Fibroblast of gingiva (primary cell): ENCODE measurements at places on chromosomes 1 and 21.

DNA sequence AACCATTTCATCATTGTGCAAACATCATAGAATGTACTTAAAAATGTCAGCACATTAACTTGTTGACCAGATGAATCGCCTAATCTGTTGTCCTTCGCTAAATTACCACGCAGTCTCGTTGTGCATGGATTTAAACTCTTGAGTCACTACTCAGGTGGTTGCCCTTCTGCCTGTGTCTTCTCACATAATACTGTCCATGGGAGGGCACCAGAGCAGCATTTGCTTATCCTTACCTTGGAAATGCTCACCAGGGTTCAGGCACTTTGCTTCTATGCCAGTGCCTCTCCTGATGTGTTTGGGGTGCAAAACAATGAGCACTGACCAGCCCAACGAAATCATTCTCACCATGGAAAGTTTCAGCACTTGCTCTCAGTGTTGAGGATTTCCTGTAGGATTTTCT, 559.9 kb downstream of the RWDD3 start:
- no peak for DNase-seq

DNA sequence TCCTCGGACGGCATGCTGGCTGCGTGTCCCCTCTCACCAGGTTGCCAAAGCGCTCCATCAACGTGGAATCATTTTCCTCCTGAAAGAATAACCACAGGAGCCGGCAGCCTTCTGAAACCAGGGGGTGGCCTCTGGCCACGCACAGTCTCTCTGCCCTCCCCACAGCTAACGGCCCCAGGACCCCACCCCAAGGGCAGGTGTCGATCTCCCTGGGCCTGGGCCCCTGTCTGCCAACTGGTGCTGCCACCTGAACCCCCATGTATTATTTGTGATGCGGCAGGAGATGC, 46.1 kb downstream of the KCNAB2 start:
- no peak for DNase-seq

DNA sequence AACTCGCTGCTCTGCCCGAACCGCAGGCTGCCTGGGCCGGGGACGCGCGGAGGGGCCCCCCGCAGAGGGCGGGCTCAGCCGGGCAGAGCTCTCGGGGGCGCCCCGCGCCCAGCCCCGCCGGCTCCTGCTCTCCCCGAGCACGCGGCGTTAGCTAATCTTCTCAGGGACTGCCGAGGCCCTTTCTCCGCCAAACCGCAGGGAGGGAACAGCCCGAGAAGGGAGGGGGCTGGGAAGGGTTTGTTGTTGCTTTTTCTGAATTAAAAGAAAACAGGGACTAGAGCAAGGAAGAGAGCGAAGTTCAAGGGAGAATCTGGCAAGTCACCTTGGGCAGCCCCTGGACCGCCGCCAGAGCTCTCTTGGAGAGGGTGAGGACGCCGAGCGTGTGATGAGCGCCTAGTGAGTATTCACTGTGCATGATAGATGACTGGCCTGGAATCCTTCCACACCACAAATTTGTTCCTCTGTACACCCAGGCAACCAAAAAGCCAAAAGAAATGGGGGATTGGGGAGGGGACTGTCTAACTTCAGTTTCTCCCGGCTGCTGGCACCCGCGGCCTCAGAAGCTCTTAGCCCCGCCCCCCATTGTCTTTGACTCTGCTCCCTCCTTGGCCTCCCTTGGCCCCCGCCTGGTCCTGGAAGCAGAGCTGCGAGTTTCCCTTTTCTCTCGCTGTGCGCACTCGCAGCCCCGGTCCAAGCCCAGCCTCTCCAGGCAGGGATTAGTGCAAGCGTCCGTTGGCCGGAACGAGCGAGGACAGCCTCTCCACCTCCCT, 19.7 kb upstream of the LMX1A start:
- peak; percentile 83 for DNase-seq

GRCh38 chr1:193799371-193799770, 613.0 kb upstream of the B3GALT2 start:
- DNase-seq, result no peak

DNA sequence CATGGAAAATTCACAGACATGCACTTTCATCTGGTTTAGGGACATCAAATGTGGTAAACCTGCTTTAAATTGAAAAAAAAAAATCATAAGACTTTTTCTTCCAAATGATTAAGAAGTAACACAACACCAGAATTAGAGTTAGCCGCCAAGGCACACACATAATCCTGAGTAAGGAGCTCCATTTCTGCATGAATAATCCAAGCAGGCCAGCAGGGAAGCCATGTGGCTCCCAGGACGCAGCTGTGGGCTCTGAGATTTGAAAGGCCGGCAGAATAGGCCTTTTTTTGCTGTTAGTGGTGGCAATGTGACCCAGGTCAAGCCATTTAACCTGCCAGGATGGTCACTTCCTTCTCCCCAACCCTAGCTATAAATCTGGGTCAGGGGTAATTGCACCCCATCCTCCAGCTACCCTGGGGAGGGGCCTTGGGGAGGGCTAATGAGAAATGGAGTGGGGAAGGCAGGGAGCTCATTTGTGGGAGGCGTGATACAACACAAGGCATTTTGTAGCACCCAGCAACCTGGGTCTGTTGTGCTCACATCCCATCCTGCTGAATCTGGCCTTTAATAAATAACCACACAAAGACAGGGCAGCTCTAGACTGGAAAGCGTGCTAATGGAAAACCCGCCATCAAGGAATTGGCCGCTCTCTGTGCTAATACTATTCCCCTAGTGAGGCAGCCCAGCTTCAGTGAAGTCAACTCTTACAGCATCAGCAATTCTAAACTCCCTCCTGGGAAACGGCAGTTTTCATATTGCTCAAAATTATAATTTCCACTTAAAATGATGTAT, 178.5 kb downstream of the RHOU start:
- no peak for DNase-seq

GRCh38 chr21:27359141-27359540, 392.3 kb upstream of the ADAMTS5 start:
- peak; percentile 59 for DNase-seq

DNA sequence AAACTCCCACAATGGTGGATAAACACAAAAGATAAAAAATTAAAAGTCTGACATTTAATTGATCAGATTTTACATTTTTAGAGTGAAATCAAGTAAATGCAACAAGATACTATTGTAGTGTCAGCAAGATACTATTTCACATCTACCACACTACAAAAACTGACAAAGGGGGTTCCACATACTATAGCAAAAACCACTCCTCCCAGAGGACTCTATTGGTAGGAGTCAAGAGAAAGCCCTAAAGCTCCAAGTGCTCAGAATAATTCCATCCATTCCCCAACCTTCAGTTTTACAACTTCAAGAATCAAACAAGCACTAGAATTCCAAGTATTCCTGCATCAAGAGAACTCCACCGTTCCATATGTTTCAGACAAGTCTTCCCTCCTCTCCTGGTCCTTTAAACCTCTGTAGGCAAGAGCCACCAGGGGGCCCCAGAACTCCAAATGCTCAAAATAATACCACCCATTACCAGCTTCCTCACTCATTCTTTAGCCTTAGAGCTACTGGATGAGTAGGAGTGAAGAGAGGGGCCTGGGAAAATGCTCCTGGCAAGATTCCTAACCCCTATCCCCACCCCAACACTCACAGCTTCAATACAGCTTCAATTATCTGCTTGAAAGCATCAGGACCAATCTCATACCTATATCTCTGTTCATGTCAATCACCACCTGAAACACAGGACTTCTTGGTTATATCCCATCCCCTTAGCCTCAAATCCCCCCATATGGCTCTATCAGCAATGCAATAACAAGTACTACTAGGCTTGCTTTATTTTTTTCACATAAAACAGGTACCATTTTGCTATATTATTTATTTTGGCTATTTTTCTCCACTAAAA, 9.9 kb downstream of the TOR1AIP2 start:
- DNase-seq, result peak; percentile 34

DNA sequence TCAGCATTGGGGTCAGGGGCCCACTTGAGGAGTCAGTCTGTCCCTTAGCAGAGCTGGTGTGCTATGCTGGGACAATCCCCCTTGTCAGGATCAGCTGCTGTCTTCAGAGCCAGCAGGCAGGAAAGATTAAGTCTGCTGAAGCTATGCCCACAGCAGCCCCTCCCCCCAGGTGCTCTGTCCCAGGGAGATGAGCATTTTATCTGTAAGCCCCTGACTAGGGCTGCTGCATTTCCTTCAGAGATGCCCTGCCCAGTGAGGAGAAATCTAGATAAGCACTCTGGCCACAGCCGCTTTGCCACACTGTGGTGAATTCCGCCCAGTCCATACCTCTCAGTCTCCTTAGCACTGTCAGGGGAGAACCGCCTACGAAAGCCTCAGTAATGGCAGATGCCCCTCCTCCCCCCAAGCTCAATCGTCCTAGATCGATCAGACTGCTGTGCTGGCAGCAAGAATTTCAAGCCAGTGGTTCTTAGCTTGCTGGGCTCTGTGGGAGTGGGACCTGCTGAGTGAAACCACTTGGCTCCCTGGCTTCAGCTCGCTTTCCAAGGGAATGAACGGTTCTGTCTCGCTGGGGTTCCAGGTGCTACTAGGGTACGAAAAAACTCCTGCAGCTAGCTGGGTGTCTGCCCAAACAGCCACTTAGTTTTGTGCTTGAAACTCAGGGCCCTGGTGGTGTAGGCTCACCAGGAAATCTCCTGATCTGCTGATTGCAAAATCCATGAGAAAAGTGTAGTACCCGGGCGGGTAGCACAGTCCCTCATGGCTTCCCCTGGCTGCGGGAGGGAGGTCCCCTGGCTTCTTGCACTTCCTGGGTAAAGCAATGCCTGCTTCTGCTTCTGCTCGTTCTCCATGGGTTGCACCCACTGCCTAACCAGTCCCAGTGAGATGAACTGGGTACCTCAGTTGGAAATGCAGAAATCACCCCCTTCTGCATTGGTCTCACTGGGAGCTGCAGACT, 25.1 kb upstream of the TP53BP2 start:
- DNase-seq, result no peak

- no peak for DNase-seq
Measured at GRCh38 chr1:91768786-91769725, 116.9 kb downstream of the TGFBR3 start.

GRCh38 chr1:188462837-188463236, 1634.1 kb downstream of the PLA2G4A start:
- no peak for DNase-seq

GRCh38 chr1:108047085-108047484, 82.1 kb upstream of the VAV3 start:
- no peak for DNase-seq

GRCh38 chr21:29726044-29726443, 213.8 kb downstream of the GRIK1 start:
- DNase-seq, result no peak

DNA sequence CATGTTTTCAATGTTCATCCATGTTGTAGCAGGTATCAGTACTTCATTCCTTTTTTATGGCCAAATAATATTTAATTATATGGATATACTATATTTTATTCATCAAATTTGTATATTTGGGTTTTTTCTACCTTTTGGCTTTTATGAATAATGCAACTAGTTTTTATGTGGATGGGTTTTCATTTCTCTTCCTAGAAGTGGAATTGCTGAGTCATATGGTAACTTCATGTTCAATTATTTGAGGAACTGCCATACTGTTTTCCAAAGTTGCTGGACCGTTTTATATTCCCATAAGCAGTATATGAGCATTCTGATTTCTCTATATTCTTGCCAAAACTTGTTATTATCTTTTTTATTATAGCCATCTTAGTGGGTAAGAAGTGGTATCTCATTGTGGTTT, 16.0 kb downstream of the CFAP57 start:
- DNase-seq, result no peak

DNA sequence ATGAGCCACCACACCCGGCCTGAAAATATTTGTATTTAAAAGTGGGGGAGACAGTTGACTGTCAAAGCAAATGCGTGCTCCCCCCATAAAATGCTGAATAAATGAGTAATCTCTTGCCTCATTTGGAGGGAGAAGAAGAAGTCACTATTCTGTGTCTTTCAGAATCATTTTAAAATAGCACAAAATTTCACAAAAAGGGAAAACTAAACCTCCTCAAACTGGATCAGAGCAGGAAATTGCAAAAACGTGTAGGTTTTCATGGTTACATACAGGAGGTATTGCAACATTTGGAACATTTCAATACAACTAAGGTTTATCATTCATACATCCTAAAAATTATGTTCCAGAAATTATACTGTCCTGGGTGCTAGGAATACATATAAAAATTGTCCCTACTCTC, 13.6 kb downstream of the MTF1 start:
- peak; percentile 41 for DNase-seq

DNA sequence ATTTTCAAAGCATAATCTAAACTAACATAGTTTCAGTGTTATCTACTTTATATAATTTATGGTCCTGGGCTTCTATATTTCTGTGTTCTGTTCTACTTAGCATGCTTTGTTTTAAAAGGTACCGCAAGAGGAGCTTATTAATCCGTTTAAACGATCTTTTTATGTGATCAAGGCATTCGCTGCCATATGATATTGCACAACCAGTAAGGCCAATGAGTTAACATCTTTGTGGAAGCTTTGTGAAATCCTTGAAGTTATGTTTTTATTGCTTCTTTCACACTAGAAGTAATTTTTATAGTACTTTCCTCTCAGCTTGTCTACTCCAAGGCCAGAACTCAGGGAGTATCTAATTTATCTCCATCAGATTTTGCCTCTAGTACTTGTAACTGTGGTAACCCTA, 8.9 kb downstream of the LRRC8C start:
- no peak for DNase-seq

DNA sequence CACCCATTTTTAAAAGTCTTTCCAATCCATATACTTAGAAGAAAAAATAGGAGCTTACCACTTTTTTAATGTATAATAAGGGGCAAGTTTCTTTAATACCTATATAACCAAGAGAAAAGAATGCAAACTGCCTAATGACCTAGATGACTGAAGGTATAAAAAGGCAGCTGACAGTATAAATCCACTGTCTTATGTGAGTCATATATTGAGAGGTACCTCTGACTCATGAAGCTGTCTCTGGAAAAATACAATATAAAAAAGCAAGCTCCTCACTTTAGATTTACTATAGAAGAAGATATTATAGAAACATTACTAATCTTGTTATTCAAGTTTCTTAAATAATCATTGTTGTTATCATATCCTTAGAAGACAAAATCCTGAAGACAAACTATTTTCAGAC, 144.2 kb downstream of the VAV3 start:
- no peak for DNase-seq

DNA sequence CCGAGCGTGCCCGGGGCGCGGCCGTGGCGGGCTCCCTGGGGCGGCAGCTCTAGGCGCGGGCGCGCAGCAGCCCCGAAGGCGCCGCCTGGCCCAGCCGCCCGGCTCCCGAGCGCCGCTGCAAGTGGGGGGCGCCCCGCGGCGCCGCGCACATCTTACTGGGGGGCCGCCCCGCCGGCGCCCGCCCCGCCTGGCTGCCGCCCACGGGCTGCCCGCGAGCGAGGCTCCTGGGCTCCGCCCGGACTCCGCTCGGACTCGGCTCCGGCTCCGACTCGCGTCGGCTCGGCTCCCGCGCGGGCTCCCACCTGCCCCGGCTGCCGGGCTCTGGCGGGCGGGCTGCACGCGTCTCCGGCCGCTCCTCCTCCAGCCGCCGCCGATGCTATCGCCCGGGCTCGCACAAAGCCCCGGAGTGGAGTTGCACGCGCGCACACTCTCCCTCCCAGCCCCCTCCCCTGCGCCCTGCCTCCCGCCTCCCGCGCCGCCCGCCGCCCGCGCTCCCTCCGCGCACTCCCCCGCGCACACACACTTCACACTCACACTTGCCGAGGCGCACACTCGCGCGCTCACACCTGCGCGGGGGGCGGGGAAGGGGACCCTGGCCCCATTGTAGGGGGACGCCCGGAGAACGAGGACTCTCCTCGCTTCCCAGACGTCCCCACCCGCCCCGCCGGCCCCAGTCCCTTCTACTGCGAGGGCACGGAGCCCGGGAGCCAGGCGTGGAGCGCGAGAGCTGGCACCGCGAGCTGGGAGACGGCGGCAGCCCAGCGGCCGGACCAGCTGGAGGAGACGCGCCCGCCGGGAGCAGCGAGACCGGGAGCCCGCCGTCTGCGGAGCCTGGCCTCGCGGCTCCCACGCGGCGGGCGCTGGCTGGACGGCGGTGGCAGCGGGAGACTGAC, at the start of gene GRIK3:
Gene GRIK3 (minus strand): TSS at position 395 of the 893 bp plus-strand sequence. CDS start 407 bp downstream, outside the sequence.
- DNase-seq, result no peak
